ENCODE measurements at places on chromosomes 16 and 17. TPM values are rescaled to one million over a fixed set of nuclear protein-coding genes. Genes with fewer than 3 reads are reported as not detected.

CD300A gene
- total RNA-seq = 3.9 TPM

ANKS3 gene
- 45.0 TPM for total RNA-seq

LLGL2 gene
- total RNA-seq = 235 TPM

KSR1 gene
- 66.2 TPM for total RNA-seq

NTN1 gene
- 3.3 TPM for total RNA-seq

VAT1L gene
- 1.1 TPM for total RNA-seq

TLCD2 gene
- total RNA-seq = 2.9 TPM

CA4 gene
- 8.2 TPM for total RNA-seq

GPS1 gene
- total RNA-seq = 137 TPM

DNA sequence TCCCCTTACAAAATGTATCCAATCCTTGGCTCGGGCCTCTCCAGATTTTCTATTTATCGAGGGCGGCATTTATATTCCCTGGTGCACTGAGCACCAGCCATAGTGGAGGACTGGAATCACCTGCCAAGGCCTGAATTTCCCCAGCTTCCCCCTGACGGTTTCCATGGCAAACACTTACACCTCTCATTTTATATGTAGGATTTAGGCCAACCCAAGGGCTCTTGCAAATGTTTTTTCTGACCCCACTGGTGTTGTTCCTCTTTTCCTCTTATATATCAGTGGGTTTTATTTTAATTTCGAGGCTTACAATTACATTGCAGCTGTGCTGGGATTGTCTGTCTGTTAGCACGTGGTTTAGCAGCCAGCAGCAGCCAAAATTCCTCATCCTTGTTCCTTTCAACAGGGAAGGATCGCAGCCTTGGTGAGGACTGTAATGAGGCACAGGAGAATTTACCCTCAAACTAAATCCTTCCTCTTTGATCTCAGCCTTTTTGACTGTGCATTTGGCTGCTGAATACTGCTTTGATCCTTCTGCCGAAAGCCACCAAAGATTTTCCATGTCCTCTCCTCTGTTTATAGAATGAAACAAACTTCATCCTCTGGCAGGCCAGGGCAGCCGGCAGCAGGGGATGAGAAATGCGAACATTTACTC, 26.5 kb upstream of the CES5A start:
- H3K27me3 ChIP-seq = peaks cover 13% of the 10 kb centered on the region
- no peak for DNase-seq
- no peaks in the 10 kb centered on the region for H3K4me1 ChIP-seq
- H3K36me3 ChIP-seq = no peaks in the 10 kb centered on the region

- no peaks in the 10 kb centered on the region for H3K36me3 ChIP-seq
- no peak for DNase-seq
Observed at GRCh38 chr17:33007186-33007585, 15.5 kb downstream of the SPACA3 start.

DNA sequence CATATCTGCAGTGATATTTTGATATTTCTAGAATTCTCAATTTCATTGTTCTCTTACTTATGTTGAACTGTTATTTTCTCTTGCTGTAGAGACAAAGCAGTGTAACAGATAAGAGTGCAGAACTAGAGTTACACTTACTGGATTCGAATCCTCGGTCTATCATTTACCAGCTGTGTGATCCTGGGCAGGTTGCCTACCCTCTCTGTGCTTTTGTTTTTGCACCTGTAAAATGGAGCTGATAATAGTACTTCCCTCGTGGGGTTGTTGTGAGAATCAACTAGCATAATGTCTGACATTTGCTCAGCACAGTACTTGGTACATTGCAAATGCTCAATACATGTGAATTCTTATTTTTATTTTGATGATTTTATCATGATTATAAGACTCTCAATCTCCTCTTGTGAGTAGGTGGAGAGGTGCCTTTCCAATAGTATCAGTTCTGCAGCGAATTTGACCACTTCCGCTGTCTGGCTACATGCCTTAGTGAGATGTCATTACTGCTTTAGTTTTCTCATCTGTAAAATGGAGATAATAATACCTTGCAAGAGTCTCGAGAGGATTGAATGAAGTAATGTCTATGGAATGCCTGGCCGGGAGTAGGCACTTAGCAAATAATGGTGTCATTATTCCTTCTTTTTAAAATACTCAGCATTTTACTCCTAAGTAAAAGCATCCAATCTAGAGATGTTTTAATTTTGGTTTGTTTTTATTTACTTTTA, 312.2 kb upstream of the MAF start:
- peaks cover 4% of the 10 kb centered on the region for H3K27me3 ChIP-seq
- H3K4me1 ChIP-seq = peaks cover 13% of the 10 kb centered on the region
- no peaks in the 10 kb centered on the region for H3K36me3 ChIP-seq
- no peak overlapping the region for H3K27ac ChIP-seq

DNA sequence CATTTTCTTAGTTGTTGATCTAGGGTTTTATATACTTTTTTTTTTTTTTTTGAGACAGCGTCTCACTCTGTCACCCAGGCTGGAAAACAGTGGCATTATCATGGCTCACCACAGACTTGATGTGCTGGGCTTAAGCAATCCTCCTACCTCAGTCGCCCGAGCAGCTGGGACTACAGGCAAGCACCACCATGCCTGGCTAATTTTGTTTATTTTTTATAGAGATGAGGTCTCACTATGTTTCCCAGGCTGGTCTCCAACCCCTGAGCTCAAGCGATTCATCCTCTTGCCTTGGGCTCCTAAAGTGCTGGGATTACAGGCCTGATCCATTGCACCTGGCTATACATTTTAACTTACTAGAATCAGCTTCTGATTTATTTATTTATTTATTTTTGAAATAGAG, 34.2 kb upstream of the ATP2A3 start:
- no peak for DNase-seq
- no peak overlapping the region for H3K4me3 ChIP-seq
- H3K27ac ChIP-seq = no peak overlapping the region
- peaks cover 1% of the 10 kb centered on the region for H3K36me3 ChIP-seq
- peaks cover 5% of the 10 kb centered on the region for H3K27me3 ChIP-seq

GRCh38 chr16:5002699-5003143, 31.0 kb downstream of the NAGPA start:
- H3K27ac ChIP-seq = no peak overlapping the region
- H3K36me3 ChIP-seq = no peaks in the 10 kb centered on the region
- no peak overlapping the region for H3K4me3 ChIP-seq
- H3K4me1 ChIP-seq = no peaks in the 10 kb centered on the region

DNA sequence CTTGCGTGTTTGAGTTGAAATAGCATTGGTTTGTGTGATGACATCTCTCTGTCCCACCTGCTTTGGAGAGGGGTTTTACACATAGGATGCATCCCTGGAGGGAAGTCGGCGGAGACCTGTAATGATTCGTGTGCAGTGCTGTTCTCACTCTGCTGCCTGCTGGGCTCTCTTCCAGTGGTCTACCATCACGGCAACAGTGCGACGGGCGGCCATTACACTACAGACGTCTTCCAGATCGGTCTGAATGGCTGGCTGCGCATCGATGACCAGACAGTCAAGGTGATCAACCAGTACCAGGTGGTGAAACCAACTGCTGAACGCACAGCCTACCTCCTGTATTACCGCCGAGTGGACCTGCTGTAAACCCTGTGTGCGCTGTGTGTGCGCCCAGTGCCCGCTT, 41.1 kb upstream of the CRISPLD2 start:
- no peak overlapping the region for H3K4me3 ChIP-seq
- no peaks in the 10 kb centered on the region for H3K27me3 ChIP-seq
- no peak for DNase-seq
- no peaks in the 10 kb centered on the region for H3K4me1 ChIP-seq

DNA sequence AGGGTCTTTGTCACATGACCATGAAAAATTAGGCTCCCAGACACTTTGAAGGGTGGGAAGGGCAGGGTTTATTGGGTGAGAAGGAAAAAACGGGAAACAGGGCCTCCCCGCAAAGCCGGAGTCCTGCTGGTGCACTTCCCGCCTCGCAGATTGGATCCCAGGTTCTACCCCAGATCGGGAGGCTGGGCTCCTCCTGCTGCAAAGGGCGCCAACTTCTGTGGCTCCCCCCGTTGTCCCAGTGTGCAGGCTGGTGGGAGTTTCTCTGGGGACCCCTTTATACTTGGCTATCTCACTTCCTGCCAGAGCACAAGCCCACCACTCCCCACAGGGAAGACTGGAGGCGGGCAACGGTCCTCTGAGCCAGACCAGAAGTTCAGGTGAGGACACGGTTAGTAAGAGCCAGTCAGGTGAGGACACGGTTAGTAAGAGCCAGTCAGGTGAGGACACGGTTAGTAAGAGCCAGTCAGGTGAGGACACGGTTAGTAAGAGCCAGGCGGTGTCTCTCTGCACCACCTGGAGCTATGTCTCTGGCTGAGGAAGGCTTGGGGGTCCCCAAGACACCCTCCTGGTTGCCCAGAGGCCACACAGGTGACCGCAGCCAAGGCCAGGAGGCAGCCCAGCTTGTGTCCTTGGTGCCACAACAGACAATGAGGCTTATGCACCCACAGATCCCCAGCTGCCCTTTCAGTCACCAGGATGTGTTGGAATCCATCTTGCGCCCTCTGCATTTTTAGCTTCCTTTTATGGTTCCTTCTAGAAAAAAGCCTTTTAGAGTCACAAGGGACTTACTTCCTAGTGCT, 48.1 kb upstream of the CHMP6 start:
- no peak for DNase-seq
- H3K27ac ChIP-seq = no peak overlapping the region
- no peaks in the 10 kb centered on the region for H3K27me3 ChIP-seq
- no peaks in the 10 kb centered on the region for H3K4me1 ChIP-seq

DNA sequence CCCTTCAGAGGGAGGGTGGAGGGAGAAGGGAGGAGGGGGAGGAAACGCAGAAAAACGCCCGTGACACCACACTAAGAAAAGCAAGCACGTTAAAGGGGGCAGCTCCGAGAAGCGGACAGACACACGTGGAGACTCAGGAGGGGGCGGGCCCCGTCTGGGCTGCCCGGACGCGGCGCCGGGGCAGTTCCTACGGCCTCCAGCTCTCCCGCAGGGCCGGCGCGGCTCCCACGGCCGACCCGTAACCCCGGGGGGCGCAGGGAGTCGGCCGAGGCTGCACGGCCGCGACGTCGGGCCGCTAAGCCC, 362 bp downstream of the KLHDC4 start:
- H3K4me1 ChIP-seq = peaks cover 8% of the 10 kb centered on the region
- no peaks in the 10 kb centered on the region for H3K27me3 ChIP-seq
- DNase-seq = no peak
- peak overlapping the region; percentile 95 for H3K27ac ChIP-seq

GRCh38 chr16:50313596-50314478, 47.5 kb downstream of the ADCY7 start:
- H3K36me3 ChIP-seq = peaks cover 19% of the 10 kb centered on the region
- no peaks in the 10 kb centered on the region for H3K27me3 ChIP-seq
- peaks cover 17% of the 10 kb centered on the region for H3K4me1 ChIP-seq
- H3K4me3 ChIP-seq = no peak overlapping the region
- H3K27ac ChIP-seq = peak overlapping the region; percentile 88
- no peak for DNase-seq

GRCh38 chr17:62014526-62014925, 50.6 kb downstream of the MED13 start:
- no peak overlapping the region for H3K4me3 ChIP-seq
- no peaks in the 10 kb centered on the region for H3K4me1 ChIP-seq
- no peak overlapping the region for H3K27ac ChIP-seq
- H3K27me3 ChIP-seq = no peaks in the 10 kb centered on the region

DNA sequence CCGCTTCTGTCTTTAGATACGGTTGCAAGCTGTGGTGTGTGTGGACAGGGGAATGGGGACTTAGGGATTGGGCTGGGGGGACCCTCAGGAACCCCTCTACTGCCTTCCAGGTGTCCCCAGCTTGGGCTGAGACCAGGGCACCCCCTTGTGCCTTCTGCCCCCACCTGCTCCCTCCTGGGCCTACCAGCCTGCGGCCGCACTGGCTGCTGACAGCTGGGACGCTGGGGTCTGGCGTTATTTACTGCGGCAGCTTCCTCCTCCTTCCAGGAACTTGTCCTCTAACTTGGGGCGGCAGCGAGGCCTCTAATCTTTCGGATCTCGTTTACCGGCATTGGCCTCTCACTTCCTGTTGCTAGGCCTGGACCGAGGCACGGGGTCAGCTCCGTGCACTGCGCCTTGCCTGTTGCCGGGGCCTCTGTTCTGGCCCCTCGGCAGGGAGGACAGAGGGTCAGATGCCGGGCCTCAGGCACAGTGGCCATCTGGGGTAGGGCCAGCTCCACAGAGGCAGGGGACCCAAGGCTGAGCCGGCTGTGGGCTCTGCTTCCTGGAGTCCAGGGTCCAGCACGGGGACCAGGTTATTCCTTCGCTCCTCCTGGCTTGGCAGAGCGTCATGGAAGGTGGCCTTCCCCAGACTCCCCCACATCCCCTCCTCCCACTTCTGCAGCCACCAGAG, 31.8 kb downstream of the TMEM235 start:
- H3K27ac ChIP-seq = no peak overlapping the region
- peaks cover 3% of the 10 kb centered on the region for H3K27me3 ChIP-seq
- no peak overlapping the region for H3K4me3 ChIP-seq
- H3K4me1 ChIP-seq = peaks cover 15% of the 10 kb centered on the region

GRCh38 chr17:80751070-80751945, 206.7 kb downstream of the RPTOR start:
- DNase-seq = no peak
- no peaks in the 10 kb centered on the region for H3K4me1 ChIP-seq
- H3K27ac ChIP-seq = no peak overlapping the region
- H3K36me3 ChIP-seq = peaks cover 3% of the 10 kb centered on the region
- no peak overlapping the region for H3K4me3 ChIP-seq
- no peaks in the 10 kb centered on the region for H3K27me3 ChIP-seq

- H3K27me3 ChIP-seq = peaks cover 90% of the 10 kb centered on the region
- H3K4me1 ChIP-seq = peaks cover 8% of the 10 kb centered on the region
- peak overlapping the region; percentile 69 for H3K4me3 ChIP-seq
- no peaks in the 10 kb centered on the region for H3K36me3 ChIP-seq
- no peak overlapping the region for H3K27ac ChIP-seq
- peak; percentile 25 for DNase-seq
Observed at GRCh38 chr17:36641877-36642845, 40.8 kb downstream of the MRM1 start.

DNA sequence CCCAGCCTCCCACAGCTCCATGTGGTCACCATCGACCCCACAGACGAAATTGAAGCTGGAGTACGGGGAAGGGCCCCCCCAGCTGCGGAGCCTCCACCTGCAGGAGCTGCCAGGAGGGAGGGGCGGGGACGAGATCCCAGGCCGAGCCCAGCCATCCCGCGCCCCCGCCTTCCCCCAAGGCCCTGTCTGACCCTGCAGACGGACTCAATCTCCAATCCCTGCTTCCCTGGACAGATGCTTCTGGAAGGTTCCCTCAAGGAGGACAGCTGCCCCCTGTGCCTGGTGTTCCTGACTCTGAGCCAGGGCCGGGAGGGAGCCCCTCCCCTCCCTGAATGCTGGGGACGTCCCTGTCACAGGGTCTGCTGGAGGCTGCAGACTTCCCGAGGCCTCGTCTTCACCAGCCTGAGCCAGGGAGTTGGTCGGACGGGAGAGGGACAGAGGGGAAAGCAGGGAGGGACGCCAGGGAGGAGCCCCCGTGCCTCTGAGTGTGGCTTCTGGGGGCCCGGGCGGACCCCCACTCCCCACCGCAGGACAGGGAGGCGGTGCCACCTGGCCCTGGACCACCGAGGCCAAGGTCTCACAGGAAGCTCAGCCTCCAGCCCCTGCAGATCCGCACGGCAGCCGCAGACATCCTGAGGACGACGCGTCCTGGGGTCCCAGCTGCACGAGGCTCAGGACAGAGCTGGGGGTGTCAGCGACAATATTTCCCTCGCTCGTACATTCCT, 21.3 kb upstream of the C1QTNF8 start:
- no peak for DNase-seq
- peaks cover 6% of the 10 kb centered on the region for H3K27me3 ChIP-seq
- no peak overlapping the region for H3K4me3 ChIP-seq
- H3K4me1 ChIP-seq = peaks cover 8% of the 10 kb centered on the region
- H3K27ac ChIP-seq = no peak overlapping the region

GRCh38 chr16:75029854-75030253, 31.0 kb downstream of the ZNRF1 start:
- no peak overlapping the region for H3K27ac ChIP-seq
- H3K4me3 ChIP-seq = no peak overlapping the region
- no peak for DNase-seq

Measured in progenitor cell of endocrine pancreas (in vitro differentiated cells).